ENCODE measurements at places on chromosomes 5 and 9.

GRCh38 chr5:66982470-66982869 lies 214.1 kb downstream of the CD180 start:
- DNase-seq, result no peak

DNA sequence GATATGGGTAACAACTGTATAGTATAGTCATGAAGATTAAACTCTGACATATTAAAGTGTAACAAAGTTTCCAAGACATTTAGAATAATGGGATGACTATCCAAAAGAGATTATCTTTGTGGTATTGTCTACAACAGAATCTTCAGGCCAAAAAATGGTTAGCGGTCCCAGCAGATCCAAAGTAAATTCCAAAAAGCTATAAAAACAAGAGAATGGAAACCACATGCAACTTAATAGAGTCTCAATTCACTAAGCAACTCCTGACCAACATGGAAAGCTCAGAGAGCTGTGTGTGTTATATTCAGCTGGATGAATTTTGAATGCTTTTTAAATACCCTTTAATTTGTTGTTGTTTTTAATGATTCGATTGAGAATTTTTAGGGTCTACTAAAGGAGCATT lies 688.2 kb downstream of the CETN3 start:
- DNase-seq, result no peak

GRCh38 chr5:10351199-10351905 lies 2.1 kb upstream of the MARCHF6 start:
- no peak for DNase-seq

GRCh38 chr9:16726718-16727451 lies 143.6 kb downstream of the BNC2 start:
- DNase-seq, result no peak

DNA sequence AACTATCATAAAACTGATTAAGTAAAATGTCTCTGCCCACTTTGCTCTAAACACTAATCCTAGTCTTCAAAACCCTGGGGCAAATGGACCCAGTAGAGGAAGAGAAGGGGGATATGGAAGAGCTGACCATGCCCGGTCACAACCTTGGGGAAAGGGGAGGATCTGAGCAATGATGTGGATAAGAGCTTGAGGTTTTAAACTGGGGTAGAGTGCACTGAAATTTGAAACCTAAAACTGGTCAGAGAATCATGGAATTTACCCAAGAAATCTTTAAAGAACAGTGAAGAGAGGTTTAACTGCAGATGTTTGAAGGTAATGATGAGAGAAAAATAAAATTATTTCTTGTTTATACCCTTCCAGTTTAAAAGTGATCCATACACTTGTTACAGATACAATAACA lies 110.8 kb downstream of the MRPS30 start:
- DNase-seq, result no peak

DNA sequence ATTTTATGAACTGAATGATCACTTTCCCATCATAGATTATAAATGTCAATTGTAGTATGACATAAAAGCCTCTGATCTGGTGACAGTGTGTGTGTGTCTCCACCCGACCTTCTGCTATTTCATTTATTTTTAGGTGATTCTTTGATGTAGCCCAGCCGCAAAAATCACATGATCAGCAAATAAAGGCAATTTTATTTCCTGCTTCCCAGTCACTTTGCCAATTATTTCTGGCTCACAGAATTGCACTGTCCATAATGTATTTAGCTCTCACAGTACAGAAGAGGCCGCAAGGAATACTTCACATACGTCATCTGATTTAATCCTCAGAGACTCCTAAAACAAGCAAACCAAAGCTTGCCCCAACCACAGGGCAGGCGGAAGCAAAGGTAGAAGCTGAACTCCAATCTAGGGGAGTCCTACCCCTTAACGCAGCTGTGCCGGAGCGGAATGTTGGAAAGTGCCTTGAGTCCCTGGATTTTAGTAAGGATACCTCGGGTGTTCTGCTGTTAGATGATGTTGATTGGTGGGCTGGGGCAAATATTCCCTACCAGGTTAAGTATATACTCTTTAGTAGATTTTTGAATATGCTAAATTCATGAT lies 384.0 kb upstream of the IRX4 start:
- no peak for DNase-seq

DNA sequence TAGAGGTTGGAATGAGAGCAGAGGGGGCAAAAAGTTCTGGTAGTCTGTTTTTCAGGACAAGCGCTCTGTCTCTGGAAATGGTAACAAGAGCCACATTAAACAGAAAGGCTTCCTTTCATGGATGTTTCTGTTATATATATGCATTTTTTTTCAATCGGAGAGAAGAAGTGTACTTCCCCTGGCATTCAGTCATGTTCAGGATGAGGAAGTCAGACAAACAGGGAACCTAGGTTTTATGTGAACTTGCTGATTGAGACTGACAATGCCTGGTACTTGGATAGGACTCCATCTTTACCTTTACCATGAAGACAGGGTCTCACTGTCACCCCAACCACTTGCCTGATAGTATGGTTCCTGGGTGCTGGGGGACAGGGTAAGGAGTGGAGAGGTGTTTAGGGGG lies 30.1 kb upstream of the ZBED3 start:
- DNase-seq, result no peak

- no peak for DNase-seq
These were observed 174.6 kb upstream of the ZNF608 start for GRCh38 chr5:124920909-124921666.

DNA sequence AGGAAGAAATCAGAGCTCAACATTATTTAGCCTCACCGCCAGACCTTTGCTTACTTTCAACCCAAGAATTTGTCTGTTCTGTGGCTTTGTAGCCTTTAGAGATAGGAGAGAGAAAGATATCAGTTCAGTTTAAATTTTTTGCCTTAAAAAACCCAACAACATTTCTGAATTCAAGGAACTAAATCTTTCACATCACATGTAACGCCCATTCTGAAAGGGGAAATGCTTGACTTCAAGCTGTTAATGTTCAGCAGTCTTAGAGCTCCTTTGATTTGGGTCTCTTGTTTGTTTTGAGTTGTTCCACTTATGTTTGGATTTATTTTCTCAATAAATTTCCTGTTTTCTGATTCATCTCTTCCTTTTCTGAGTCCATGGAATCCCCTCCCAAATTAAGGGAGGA lies 294.5 kb downstream of the ARHGAP26 start:
- no peak for DNase-seq

- no peak for DNase-seq
These were observed 251.8 kb upstream of the RASA1 start for GRCh38 chr5:87015901-87016300.

GRCh38 chr5:159616952-159617351 lies 286.7 kb upstream of the IL12B start:
- DNase-seq, result no peak

DNA sequence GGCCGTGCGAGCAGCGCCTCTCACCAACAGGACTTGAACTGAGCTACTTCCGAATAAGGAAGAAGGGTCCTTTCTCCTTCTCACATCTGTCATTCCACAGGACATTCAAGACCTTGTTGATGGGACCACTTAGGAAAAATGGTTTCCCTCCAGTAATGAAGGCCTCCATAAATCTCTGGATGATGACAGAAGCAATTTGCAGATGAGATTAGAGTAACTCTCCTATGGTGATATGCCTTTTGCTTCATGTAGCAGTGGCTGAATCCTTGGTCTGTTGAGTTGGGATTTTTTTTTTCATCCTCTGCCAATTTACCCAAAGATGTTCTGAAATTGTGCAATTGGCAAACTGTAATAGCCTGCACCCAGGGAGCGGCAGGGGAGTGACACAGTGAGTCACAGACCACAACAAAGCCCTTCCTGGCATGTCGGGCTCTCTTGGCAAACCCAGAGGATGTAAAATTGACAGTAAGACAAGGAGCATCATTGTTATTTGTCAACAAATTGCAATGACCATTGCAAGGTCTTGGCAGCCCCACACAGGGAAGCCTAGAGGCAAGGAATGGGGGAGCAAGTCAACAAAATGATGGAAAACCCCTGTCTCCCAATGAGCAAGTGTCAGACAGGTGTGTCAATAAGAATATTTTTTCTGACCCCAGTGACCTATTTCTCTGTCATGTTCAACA lies 275.9 kb downstream of the ACTL7B start:
- DNase-seq, result no peak

- no peak for DNase-seq
These were observed 4.6 kb downstream of the ARL15 start for GRCh38 chr5:54305737-54306136.

DNA sequence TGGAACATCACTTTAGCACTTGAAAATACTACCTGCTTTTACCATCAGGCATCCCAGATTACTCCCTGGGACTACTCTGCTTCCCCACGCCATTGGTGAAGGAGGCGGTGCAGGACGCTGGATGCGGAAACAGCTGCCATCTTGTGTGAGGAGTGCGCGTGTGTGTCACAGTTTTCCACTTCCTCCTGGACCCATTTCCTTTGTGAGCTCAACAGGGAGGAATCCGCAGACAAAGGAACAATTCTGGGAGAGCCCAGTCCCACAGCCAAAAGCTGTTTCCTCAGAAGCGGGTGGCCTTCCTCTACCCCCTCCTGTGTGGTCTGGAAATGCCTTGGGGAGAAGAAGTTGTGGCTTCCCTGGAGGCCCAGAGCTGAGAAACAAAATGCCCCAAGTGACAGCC lies 16.8 kb downstream of the AFAP1L1 start:
- no peak for DNase-seq
